ENCODE measurements at places on chromosomes 6 and 20.

DNA sequence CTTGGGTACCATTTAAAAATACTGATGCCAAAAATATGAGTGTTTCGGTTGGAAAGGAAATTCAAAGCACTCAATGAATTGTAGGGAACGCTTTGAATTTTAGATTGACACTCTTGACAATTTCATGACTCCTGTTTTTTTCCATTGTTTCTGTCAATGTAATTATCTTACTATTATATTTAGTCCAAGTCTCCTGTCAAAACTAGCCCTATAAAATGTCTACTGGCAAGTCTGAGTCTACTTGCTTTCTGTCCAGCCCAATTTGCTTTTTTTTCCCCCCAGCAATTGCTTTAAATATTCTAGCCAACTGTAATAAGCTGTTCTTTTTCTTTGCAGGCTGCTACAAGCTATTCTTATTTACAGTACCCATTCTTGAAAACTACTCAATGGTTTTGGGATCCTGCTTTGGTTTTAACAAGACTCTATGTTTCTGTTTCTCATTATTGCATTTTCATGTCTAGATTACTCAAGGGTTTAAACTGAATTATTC lies 1103.9 kb upstream of the GJE1 start:
- no peak for DNase-seq

DNA sequence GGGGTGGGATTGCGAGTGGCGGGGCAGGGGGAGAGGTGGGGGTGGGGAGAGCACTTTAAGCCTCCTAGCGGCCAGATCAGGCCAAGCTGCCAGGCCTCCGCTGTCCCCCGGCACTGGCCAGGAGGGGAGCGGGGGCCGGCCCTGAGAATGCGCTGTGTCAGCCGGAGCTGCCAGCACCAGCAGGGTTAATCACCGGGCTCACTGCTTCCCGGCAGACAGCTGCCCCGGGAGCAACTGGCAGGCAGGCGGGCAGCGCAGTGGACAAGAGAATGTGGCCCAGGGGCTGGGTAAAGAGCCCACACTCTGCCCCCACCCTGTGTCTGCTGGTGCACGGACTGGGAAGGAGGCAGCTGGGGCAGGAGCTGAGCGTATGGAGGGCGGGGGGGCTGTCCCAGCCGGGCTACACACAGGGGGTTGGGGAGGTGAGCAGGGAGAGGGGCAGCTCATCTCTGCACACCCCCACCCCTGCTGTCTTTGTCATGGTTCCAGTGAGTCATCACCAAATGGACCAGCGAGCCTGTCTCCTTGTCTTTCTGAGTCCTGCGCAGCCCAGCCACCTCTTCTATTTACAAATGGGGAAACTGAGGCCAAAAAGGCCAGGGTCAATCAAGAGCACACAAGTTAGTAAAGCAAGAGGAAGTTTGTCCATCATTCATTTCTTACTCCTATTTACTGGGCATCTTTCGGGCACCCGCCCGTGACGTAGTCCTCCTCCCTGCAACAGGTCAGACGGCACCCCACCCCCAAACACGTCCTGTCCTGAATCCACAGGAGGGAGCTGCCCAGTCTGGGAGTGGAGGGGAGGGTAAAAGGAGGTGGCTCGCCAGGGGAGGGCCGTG lies 2.1 kb upstream of the LAMA5 start:
- no peak for DNase-seq

GRCh38 chr20:61756966-61757677 lies 308.6 kb downstream of the TAF4 start:
- DNase-seq: no peak

GRCh38 chr6:151136141-151136755 lies 103.5 kb upstream of the AKAP12 start:
- no peak for DNase-seq

DNA sequence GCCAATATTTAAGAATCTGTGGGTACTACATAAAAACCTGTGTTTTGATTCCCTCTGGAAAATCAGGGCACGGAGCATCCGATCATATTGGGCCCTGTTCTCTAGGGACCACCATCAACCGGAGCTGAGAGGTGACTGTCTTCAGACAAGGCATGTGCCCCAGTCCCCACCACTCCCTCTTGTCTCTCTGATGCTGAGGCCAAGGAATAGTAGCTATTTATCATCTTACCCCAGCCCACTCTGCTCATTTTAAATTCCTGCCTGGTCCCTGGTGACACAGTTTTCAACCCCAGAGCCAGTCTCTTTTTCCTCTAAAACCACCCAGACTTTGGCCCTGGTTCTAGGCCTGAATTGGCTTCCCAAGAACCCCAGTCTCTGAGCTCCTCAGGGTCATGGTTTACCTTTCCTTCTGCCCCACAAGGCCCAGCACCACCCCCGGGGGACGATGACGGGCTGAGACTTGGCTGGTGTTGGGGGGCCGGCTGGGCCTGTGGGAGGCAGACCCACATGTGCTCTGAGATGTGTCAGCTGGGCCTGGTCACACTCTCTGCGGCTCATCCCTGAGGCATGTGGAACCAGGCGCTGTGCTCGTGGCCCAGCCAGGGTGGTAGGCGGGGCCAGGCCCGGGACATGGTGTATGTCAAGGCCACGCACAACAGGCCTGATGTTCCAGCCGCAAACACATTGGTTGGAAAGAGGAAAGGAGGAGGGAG lies 114.4 kb downstream of the CEBPB start:
- no peak for DNase-seq

DNA sequence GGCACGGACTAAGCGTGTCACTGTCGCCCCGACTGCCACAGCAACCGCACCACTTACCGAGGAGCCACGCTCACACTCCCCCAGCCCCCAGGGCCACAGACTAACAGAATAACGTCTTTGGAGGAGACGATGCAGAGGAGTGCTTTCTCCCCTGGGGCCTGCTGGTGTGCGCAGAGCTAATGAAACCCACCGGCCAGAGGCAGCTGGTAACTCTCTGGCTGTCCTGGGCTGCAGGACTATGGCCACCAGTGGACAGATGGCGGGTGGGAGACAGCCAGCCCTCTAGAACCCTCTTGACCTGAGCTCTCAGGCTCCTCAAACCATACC lies 228.0 kb downstream of the DLL1 start:
- DNase-seq: no peak

- DNase-seq: no peak
Observed at GRCh38 chr20:32651537-32651936, 22.2 kb downstream of the C20orf203 start.

- no peak for DNase-seq
Observed at GRCh38 chr6:5243069-5243468, 17.7 kb downstream of the LYRM4 start.

GRCh38 chr6:143159001-143159400 lies 98.3 kb downstream of the AIG1 start:
- no peak for DNase-seq

GRCh38 chr6:10411971-10412460 lies 2.9 kb downstream of the TFAP2A start:
- peak; percentile 6 for DNase-seq

DNA sequence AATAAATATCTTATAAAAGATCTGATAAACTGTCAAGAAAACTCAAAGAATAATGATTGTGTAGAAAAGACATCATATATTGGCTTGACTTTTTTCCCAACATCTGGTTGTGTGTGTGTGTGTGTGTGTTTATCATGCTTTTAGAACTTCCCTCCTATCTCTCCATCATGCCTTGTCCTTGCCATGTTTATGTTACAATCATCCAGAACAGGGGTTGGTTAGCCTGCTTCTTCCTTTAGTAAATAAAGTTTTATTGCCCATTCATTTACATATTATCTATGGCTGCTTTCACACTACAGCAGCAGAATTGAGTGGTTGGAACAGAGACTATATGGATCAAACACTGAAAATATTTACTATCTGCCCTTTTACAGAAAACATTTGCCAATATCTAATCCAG lies 52.8 kb upstream of the RIPOR2 start:
- DNase-seq: no peak

DNA sequence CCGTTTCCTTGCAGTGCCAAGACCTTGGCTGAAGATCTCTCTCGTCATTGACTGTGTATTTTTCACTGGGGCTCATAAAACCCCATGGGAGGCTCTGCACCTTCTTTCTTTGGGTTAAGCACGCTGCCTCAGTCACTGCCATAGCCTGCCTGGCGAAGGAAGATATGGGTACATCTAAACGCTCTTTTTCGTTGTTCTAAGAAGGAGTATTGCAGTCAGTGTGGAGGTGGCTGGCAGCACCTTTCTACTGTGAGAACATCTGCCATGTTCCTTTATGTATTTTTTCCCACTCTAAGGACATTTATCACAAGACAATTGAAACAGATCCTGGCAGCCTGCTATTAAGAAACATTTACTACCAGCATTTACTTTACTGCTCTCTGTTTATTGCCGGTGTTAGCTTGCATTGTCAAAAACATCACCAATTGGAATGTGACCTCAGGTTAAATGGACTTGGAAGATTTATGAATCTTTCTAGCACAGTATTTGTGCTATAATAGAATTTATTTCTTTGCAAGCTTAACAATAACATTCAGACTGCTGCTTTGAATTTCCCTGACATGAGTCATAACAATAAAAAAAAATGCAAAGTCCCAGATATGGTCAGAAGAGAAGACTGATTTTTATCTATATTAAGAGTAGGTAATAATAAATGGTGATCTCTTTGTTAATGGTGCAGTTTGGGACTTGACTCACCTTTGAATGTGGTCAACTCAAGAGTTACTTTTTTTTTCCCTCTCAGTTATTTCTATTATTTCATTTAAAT lies 62.2 kb upstream of the CLDN20 start:
- no peak for DNase-seq

- DNase-seq: no peak
Observed at GRCh38 chr6:73028124-73028766, 197.1 kb downstream of the KHDC1L start.

DNA sequence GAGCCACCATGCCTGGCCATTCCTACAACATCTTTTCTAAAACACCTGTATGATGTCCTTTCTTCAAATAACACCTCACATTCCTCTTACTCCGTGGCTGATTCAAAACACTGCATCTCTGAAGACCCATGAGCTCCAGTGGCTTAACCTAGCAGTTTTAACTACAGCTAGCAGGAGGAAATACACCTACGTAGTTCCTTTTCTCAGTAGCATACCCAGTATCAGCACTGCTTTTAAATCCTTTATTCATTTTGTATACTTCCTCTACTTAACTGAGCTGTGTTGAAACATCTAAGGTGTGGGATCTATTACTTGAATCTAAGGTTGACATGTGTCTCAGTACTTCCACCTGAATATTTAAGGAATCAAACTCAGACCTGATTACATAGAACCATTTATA lies 113.6 kb upstream of the CCDC28A start:
- no peak for DNase-seq

DNA sequence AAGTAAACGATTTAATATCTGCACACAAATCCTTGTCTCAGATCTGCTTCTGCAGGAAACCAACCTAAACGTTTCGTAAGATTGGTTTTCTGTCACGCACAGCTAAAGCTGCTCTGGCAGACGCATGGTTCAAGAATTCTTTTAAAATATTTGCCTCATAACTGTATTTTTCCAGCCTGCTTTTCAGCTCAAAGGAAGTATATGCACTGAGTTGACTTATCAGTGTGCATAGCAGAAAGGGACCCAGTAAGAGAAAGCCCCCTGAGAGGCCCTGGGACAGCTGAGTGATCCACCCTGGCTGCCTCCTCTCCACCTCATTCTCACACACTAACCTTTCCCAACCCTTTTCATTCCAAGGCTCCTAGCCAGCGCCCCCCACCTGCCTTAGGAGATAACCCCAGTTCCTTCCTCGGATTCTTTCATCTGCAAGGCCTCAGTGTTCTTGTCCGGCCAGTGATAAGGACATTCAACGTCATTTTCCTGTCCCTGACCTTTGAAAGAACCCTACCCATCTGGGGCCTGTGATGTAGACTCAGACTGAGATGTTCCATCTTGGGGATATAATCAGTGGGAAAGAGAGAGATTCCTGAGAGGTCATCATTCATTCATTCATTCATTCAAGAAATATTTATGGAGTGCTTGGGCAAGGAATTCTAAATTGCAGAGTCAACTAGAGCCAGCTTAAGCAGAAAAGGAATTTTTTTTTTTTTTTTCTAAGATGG lies 22.4 kb upstream of the SLC9A8 start:
- no peak for DNase-seq

DNA sequence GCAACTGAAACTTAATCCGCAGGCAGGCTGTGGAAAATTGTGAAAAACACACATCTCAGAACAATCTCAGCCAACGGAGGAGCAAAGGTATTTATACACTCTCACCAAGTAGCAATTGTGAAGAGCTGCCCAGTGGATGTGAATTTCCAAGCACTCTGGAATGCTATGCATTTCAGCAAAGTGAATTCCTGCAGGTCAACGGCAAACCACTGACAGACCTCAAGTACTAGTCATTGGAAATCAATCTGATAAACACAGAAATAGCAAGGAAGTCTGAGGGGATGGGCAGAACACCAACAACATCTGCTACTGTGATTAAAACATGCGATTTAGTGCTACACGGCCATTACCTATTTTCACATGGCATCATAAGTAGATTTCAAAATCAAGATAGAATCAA lies 429.1 kb downstream of the HTR1B start:
- DNase-seq: no peak

GRCh38 chr20:3221398-3222226 lies 12.3 kb downstream of the ITPA start:
- no peak for DNase-seq
